ENCODE measurements at places on chromosomes 5 and 9.

GRCh38 chr5:50623666-50624065 lies 42.8 kb upstream of the PARP8 start:
- no peak for DNase-seq

DNA sequence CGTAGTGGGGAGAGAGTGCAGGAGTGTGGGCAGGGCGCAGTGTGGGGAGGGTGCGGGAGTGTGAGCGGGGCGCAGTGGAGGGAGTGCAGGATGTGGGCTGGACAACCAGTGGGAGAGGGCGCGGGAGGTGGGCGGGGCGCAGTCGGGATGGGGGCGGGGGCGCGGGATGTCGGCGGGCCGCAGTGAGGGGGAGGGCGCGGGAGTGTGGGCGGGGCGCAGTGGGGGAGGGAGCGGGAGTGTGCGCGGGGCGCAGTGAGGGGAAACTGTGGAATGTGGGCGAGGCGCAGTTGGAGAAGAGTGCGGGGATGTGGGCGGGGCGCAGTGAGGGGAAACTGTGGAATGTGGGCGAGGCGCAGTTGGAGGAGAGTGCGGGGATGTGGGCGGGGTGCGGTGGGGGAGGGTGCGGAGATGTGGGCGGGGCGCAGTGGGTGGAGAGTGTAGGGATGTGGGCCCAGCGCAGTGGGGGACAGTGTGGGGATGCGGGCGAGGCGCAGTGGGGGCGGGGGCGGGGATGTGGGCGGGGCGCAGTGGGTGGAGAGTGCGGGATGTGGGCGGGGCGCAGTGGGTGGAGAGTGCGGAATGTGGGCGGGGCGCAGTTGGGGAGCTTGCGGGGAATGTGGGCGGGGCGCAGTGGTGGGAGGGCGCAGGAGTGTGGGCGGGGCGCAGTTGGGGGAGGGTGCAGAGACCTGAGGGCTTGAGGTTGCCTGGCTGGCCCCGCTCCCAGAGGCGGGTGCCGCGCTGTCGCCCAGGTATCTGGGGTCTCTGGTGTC lies at the start of gene NXNL2:
Gene NXNL2 (plus strand): TSS at position 723 of the 770 bp plus-strand sequence. CDS start 257 bp downstream, outside the sequence.
- DNase-seq = peak; percentile 49

DNA sequence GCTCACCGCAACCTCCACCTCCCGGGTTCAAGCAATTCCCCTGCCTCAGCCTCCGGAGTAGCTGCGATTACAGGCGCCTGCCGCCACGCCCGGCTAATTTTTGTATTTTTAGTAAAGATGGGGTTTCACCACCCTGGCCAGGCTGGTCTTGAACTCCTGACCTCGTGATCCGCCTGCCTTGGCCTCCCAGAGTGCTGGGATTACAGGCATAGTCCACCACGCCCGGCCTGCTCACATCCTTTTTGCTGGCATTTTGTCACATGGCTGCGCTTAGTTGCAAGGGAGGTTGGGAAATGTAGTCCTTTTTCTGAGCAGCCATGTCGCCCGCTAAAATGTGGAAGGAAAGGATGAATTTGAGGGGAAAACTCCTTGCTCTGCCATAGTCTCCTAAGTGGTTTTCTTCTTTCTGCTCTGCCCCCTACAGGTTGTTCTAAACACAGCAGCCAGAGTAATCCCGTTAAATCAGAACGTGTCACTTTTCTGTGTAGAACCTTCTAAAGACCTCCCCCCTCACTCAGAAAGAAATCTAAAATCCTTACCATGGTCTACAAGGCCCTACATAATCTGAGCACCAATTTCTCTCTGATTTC lies 57.8 kb upstream of the HSPA9 start:
- no peak for DNase-seq

GRCh38 chr9:136204145-136204805 lies 653 bp downstream of the LHX3 start:
- DNase-seq = no peak

DNA sequence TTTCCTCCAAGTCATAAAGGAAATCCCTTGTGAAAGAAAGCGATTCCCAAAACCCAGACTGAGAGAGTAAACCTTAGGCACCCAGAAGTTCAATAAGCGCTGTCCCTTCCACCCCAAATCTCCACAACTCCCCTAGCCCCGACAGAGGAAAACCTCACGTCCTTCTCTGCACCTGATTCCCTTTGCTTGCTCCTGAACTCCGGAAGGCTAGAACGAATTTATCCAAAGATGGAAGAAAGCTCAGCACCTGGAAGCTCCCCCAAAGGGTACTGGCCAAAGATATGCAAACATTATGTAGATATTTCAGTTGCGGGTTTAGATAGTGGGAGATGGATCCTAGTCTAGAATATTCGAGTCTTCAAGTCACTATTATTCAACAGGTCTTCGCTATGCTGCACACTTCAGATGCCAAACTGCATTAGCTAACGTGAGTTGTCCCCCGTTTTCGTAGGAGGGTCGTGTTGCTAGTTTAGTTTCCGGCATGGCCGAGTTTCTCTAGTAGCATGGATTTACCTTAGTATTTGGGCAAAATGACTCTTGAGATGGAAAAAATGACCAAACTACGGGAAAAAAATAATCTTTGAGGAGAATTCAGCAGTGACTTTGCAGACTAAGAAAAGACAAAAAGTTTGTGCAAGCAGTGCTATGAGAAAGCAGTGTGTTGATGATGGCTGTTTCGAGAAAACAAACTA lies 27.7 kb downstream of the NR2F1 start:
- DNase-seq = no peak

DNA sequence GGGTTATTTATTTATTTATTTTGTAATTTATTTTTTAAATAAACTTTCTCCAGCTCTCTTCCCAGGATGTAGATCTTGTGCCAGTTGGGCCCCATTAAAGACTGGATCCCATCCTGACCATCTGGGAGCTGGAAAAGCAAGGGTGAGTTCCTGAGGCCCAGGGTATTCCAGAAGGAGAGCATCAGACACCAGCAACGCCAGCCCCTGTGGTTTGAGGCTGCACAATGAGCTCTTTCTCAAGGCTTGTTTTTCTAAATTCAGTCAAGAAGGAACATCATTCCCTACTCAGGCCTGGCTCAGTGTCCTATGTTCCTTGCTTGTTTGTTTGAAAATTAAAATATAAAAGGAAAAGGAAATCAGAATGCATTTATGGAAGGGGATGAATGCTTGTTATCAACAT lies 313.3 kb downstream of the EBF1 start:
- no peak for DNase-seq

DNA sequence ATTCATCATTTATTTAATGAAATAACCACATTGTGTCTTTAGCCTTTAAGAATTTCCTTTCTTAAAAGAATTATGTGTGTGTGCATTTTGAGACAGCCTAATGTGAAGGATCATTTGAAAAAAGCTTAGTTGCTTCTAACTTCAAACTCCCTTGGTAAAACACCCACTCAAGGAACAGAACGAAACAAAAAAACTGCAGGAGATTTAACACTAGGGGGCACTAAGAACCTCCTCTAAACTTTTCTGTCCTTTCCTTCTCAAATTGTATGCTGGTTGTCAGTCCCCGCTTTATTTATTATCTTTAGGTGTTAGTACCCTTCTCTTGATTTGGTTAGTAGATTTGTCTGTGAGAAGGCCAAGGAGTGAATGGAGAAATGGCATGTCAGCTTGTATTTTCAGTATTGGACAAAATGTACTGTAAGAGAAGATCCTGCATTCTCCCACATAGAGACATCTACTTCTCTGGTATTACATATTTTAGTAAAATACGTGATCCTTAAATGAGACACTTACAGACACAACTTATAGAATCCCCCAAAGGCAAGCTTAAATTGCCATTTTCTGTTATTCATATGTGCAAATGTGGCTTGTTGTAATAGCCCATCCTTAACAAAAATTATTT lies 229.7 kb downstream of the MRPS30 start:
- peak; percentile 41 for DNase-seq

DNA sequence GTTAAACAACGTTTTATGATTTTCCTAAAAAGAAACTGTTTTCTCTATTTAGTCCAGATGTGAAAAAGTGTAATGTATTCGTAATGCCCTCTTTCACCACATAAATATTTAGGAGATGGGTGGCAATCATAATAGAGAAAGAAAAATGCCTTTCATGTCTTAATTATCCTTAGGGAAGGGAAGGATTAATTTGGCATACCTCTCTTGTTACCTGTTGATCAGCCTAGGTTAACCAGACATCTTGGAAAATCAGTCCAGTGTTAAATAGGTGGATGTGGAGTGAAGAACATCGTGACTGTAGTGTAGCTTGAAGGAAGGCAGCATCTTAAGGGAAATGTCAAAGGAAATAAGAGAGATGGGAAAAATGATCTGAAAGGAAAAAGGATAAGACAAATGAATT lies 76.2 kb downstream of the NNT start:
- no peak for DNase-seq

- no peak for DNase-seq
Observed at GRCh38 chr9:89951675-89952074, 346.9 kb downstream of the GADD45G start.

GRCh38 chr9:92558612-92559374 lies 23.0 kb upstream of the ECM2 start:
- DNase-seq = no peak

DNA sequence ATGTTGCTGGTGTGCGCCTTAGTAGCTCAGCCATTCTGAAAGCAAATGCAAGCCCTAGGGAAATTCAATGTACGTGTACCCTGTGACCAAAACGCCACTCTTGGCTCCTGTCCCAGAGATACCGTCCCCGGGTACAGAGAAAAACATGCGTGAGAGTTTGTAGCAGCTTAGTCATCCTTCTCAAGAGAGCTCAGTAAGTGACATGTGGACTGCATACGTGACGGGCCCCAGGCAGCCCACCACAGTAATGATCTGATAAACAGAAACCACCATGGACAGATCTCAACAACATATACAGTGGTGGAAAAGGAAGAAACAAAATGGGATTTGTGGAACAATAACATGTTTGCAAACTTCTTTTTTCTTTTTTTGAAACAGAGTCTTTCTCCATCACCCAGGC lies 45.1 kb downstream of the S1PR3 start:
- DNase-seq = no peak

DNA sequence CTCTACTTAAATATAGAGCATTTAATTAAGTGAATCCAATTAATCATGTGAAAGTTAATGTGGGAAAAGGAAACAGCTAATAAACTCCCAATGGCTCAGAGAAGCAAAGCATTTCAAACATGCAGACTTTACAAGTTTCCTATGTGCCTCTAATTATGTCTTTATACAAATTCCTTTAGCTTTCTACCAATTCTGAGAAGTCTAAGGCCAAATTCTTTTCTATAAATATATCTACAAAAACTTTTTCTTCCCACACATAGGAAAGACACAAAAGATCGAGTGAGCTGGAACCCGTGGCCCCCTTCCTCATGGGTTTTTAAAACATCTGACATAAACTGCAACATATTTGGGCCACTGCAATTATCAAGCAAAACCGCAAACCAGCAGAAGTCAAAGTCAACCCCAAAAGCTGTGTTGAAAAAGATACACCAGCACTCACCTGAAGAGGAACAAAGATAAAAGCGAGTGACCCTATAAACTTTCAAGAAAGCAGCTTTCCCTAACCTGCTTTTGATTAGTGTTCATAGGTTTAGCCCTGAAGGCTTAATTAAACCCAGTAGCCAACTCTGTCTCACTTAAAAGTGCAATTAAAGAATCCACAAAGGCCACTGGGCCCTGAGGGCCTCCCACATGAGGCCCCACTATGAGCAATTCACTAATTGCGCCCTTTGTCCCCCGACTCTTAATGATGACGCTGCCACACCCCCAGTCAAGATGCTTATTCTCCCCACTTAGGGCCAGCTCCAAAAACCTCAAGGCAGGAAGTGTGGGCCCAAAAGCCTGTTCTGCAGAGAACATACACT lies 12.1 kb downstream of the SEMA5A start:
- no peak for DNase-seq

GRCh38 chr5:17912794-17913193 lies 278.5 kb downstream of the TAF11L14 start:
- no peak for DNase-seq

- no peak for DNase-seq
Observed at GRCh38 chr9:89477811-89478630, 19.9 kb downstream of the SEMA4D start.

GRCh38 chr5:61332358-61332749 lies 296 bp downstream of the ZSWIM6 start:
- DNase-seq = no peak

GRCh38 chr9:35470340-35470739 lies 19.6 kb upstream of the RUSC2 start:
- DNase-seq = no peak

GRCh38 chr5:116939641-116940040 lies 365.0 kb upstream of the SEMA6A start:
- no peak for DNase-seq

- DNase-seq = no peak
Observed at GRCh38 chr9:120393386-120394057, 186.4 kb downstream of the CDK5RAP2 start.

DNA sequence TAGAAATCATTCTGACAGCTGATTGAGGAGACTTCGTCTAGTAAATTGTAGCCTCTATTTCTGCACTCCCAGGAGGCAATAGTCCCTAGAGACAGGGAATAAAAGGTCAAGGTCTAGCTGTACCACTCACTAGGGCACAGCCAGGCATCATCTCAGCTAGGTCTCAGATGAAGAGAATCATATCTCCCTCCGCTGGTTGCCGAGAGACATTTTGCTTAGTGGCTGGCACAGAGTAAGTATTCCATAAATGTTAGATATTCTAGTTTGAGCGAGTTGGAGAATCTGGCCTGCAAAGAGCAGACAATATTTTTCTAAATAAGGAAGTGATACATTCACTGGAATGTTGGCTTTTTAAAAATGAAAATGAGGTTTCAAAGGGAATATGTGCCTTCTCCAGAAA lies 180.4 kb upstream of the ACTBL2 start:
- DNase-seq = no peak

DNA sequence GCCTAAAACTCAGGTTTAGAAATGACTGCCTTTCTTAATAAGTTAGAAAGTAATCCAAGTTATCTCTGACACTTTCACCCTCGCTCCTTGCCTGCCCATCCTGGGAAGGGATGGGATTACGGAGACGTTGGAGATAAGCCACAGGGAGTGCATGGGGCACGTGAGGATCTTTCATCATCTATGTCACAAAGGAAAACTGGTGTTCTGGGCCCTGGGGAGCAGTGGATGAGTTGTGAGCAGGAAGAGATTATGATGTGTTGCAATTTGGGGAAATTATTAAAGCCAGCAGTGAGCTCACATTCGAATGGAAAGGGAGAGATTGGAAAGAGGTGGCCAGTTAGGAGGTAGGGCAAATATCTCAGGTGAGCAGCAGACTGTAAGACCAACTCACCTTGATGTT lies 12.8 kb downstream of the AFAP1L1 start:
- no peak for DNase-seq

- DNase-seq = no peak
Observed at GRCh38 chr5:43390471-43390870, 21.7 kb downstream of the CCL28 start.

DNA sequence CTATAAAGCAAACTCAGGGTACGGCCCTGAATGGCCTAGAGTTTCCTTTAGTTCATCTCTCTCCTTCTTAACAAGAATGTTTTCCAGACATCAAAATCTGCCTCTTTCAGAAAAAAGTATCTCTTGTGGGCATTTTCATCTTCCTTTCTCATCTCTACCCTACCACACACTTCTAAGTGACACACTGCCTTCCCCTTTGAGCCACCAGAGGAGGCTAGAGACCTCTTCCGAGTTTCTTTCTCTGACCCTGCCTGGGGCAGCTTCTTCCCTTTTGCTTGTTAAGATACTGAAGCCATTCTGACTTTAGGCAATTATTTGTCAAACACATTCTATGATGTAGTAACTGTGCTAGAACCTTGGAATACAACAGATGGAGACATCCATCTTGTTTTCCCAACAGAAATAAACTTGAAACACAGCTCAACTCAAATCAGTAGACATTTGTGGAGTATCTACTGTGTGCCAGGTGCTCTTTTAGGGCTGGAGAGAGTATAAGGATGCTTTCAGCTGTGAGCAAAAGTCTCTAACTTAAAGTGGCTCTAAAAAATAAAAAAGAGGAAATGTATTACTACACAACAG lies 8.6 kb upstream of the SV2C start:
- no peak for DNase-seq
